ENCODE measurements at places on chromosomes 13 and 19.

- DNase-seq, result no peak
Observed at GRCh38 chr13:25764378-25764777, 287.4 kb downstream of the SHISA2 start.

GRCh38 chr13:101139081-101139480 lies 277.2 kb downstream of the NALCN start:
- no peak for DNase-seq

DNA sequence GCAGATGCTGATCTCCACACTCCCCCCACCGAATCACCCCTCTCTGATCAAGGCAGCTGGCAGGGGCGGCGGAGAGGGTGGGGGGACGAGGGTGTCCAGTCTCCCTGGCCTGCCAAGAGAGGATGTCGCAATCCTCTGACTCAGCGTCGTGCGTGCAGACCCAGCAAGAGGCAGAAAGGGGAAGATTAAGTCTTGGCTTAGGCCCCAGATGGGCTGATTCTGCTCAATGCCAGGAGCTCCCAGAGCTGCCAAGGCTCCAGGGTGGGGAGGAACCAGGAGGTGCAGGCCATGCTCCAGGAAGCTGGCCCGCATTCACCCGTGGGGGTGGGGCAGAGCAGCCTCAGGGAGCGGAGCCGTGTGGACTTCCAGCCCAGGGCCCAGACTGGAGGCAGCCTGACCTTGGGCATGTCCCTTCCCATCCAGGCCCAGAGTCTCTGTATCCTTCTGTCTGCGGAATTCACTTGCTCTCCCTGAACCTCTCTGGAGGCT lies 6.6 kb upstream of the BCL3 start:
- peak; percentile 97 for DNase-seq

DNA sequence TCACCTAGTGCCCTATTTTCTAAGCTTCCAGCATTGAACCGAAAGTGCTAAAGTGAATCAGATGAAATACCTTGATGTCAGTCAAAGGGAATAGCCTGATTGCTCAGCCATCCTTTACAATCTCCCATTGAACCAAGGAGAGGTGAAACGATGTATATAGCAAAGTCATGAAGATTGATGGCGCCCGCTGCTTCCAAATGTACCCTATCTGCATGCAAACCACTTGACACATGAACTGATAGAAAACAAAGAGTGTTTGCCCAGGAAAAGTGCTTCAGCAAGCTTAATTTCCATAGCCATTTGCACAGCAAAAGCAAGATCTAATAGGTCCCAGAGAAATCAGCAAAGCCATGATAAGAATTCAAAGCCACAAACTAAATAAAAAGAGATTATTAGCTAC lies 624.9 kb upstream of the PCDH9 start:
- DNase-seq, result no peak

DNA sequence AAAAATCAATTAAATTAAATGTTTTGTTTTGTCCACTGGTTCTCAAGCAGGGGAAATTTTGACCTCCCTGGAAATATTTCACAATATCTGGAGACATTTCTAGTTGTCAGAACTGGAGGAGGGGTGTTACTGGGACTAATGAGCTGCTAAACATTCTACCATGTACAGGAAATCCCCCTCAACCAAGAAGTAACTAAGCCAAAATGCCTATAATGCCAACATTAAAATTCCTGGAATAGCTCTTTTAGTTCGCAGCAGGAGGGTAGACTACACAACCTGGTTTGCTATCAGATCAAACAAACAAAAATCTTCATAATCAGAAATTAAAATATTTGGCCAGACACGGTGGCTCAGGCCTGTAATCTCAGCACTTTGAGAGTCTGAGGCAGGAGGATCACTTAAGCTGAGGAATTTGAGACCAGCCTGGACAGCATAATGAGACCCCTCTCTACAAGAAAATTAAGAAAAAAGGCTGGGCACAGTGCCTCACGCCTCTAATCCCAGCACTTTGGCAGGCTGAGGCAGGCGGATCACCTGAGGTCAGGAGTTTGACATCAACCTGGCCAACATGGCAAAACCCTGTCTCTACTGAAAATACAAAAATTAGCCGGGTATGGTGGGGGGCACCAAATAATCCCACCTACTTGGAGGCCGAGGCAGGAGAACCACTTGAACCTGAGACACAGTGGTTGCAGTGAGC lies 13.7 kb upstream of the SMARCA4 start:
- DNase-seq, result no peak

Measured in hepatocyte (in vitro differentiated cells).